ENCODE measurements at places on chromosomes 3 and 15.

GRCh38 chr3:185813205-185813604 is 11.6 kb downstream of the IGF2BP2 start:
- DNase-seq: no peak

DNA sequence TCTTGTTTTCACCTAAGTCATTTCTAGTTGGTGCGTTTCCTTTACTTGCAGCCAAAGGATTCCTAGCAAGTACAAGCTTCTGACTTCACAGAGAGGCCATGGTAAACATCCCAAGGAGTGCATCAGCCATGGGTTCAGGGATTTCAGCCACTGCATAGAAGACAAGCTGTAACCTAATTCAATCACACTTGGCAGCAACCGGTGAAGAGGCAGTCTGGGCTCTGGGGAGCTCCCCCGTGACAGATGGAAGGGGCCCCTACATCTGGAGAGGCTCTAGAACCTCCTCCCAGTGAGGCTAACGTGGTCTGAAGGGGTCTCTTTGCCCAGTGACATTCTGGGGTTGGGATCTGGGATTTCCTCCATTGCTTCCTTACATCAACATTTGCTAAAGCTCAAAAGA is 8.4 kb upstream of the SNRPA1 start:
- DNase-seq: no peak

- no peak for DNase-seq
These were observed 256.6 kb upstream of the TPRG1 start for GRCh38 chr3:188915127-188915526.

DNA sequence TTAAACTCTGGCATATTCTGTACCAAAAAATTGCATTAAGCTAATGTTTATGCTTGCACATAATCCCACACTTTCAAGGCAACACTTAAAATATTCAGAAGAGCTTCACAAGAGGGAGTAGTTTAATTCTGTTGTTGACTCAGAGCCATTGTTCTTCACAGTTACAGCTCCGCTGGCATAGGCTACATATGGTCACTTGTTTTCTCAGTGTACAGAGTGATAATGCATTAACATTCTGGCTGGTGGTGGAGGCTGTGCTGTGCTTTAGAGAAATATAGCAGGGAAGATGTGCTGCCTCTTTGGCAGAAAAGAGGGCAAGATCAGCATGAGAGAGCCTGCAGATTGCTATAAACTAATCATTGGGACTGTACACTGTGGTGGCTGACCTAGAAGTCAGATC is 13.3 kb downstream of the NLGN1 start:
- DNase-seq: no peak

DNA sequence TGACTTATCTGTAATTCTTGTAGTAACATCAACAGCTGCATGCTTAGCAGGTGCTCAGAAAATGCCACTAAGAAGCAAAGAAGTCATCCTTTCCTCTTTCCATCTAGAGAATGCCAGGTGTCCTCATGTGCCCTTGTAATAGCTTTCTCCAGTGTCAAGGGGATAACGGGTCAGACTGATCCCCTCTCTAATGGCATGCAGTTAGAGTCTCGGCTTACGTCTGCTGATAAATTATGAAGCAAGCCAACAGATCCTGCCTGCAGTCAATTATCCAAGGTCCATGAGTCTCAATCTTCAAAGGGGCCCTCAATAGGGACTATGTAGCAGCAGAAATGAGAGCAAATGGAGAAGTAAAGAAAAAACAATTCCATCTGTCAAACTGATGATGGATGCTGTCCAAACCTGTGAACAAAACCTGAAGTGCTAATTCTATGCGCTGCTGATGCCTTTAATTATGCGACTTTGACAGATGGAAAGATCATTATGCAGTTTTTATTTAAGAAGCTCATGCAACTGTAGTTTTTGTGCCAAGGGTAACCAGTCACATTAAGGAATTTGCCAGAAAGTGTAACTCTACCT is 162.8 kb upstream of the PEX5L start:
- no peak for DNase-seq

DNA sequence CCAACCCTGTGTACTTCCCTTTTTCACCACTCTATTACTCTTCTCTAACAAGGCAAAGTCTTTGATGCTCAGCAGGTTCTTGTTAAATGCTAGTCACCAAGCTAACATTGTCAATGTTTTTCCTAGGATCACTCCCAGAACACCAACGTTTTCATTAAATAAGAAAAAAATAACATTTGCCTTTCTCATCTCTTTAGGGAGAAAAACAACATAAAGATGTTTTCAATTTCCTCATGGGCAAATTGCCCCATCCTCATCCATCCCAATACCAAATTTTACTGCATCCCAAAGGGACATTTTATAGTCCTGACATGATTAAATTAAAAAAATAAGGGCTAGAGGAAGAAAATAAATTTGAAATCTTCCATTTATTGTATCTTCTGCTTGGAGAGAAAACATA is 106.5 kb downstream of the SUCNR1 start:
- DNase-seq: no peak

GRCh38 chr3:155270485-155271342 is 22.8 kb downstream of the STRIT1 start:
- no peak for DNase-seq
